Endothelial cell of umbilical vein (primary cell): ENCODE measurements at places on chromosomes 16 and 17. TPM values are rescaled to one million over a fixed set of nuclear protein-coding genes. Genes with fewer than 3 reads are reported as not detected.

AMFR gene
- total RNA-seq = 66.5 and 77.4 TPM in 2 replicates

TM4SF5 gene
- total RNA-seq = not detected in 2 replicates

PPL gene
- total RNA-seq = 0.05 and 0.20 TPM in 2 replicates

HOXB4 gene
- total RNA-seq = 11.2 and 13.1 TPM in 2 replicates

DNA sequence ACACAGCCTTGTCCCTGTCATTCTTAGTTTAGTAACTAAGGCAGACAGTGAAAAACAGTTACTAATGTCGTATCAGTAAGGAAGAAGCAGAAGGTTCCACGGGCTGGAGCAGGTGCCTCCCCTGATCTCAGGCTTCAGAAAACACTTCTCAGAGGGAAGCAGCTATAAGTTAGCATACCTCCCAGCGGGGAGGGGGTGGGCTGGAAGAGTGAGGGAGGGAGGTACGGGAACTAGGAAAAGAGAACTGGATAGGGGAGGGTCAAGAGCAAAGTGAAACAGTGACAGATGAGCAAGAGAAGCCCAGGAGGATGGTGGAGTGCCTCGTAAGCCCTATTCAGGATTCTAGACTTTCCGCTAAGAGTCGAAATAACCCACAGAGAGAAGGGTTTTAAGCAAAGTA lies 186.3 kb upstream of the XYLT1 start:
- DNase-seq = no peak

GRCh38 chr16:9900576-9900975 lies 281.7 kb downstream of the GRIN2A start:
- no peak for DNase-seq

- no peak for DNase-seq
Measured at GRCh38 chr17:4313221-4314114, 49.7 kb upstream of the ANKFY1 start.

DNA sequence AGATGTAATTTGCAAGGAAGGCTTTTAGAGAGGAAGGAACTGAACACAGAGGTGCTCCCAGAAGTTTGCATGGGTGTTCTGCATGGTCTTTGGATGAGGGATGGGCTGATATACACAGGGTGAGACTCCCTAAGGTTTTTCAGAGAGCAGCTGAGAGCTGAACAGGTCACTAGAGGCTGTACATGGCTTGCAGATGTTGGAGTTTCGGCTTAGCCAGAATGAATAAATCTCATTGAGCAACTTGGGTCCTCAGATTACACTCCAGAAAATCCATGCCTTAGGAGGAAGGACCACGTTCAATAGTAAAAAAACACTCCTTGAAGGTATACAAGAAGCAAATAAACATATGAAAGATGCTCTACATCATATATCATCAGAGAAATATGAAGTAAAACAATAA lies 7.5 kb upstream of the ITGB3 start:
- no peak for DNase-seq

GRCh38 chr17:81564778-81565177 lies 12.6 kb upstream of the FAAP100 start:
- no peak for DNase-seq
